ENCODE measurements at places on chromosomes 2 and 18.

DNA sequence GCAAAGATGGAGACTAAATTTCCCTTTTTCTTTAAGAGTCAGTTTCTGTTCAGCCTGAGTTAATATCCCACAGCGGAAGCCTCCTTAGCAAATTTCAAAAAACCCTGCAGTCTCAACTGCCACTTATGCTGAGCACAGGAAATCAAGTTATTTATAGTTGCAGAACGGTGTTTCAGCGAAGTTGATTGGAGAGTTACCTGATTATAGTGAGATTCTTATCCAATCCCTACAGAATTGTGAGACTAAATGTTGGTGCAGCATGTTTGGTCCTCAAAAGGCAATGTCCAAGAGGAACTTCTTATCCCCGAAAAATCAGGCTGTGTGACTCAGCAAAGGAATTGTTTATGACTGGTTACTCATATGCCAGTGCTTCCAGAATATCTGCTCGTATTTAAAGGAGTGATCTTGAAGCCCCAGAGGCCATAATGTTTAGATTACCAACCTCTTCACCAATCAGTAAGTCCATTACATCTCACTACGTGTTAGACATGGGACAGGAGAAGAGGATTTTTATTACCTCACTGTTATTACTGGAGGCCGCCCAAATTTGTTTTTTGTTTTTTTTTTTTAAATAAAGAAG, 67.9 kb downstream of the LRRFIP1 start:
- no peak for DNase-seq

DNA sequence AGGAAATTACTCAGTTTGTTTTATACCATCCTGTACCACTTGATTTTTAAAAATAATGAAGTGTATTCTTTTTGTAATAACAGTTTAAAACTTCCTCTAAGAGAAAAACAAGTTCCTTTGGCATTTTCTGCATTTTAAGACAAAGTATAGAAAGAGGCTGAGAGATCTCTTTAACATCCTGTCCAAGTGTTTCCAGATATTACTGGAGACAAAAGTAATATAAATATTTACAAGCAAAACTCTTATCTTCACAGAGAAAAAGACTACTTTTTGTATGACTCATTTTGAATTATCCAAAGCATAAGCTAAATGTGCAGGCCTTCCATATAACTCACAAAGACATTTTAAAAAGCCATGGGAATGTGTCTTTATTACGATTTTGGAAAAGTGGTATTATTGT, 221.1 kb downstream of the RDH14 start:
- DNase-seq, result no peak

DNA sequence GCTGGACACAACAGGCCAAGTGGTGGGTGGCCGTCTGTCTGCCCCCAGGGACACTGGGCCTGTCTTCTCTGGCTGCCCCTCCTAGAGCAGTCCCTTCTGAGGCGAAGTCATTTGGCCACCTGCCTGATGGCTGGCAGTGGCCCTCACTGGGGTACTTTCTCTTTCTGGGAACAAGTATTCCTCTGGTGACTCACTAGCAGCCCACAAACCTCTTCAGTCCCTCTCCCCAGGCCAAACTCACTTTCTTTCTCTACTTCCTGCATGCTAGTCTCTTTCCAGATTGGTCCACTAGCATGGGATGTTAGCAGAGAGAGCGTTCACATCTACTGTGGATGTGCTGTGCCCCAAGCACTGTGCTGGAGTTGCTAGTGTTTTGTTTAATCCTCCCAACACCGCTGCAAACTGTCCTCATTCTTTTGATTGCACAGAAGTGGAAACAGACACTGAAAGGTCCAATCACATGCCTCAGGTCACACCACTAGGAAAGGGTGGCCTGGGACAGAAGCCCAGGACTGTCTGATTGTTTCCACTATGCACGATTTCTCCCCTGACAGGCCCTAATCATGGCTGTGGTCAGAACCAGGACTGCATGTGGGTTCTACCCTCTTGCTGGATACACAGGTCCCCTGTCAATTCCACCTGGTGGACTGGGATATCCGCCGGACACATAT, 5.2 kb downstream of the DYSF start:
- no peak for DNase-seq

- no peak for DNase-seq
These were observed 141.1 kb downstream of the ATP9B start for GRCh38 chr18:79210002-79210910.

- DNase-seq, result no peak
These were observed 149.2 kb upstream of the REG3G start for GRCh38 chr2:78876316-78876688.

DNA sequence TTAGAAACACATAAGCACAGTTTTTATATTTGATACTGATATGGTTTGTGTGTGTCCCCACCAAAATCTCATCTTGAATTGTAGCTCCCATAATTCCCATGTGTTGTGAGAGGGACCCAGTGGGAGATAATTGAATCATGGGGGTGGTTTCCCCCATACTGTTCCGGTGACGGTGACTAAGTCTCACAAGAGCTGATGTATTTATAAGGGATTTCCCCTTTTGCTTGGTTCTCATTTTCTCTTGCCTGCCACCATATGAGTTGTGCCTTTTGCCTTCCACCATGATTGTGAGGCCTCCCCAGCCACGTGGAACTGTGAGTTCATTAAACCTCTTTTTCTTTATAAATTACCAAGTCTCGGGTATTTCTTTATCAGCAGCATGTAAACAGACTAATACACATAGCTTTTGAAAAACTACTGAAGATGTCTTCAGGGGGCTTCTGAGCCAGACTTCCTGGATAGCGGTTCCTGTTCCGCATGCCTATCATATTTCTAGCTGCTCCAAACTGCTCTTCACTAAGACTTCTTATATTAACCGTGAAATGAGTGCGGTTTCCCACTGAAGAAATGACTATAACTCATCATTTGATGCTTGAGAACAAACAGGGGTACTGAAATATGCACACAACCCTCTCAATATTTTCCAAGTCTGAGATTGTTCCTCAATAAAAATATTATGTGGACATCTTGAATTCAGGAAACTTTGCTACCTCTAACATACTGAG, 75.8 kb downstream of the SPHKAP start:
- no peak for DNase-seq

- no peak for DNase-seq
These were observed 10.0 kb downstream of the RDH14 start for GRCh38 chr2:18550433-18550832.

DNA sequence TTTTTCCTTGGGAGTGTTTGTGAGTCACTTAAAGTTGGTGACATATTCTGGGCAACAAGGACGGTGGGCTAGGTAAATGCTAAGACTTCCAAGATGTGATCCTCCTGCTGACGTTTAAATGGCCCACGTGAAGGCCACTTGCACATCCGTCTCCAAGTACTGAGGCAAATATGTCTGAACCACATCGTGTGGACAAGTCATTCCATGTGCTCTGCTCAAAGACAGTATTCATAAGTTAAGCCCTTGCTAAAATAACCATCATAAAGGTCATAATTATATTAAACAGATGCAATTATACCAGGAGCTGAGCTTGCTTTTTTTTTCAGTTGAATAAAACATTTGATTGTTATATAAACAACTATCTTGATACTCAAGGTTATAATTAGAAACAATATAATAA, 44.8 kb downstream of the SPP2 start:
- DNase-seq, result no peak

- no peak for DNase-seq
These were observed 268.6 kb downstream of the FIGN start for GRCh38 chr2:163467251-163467630.

- no peak for DNase-seq
These were observed 1101.3 kb downstream of the LRP1B start for GRCh38 chr2:141029428-141030078.

DNA sequence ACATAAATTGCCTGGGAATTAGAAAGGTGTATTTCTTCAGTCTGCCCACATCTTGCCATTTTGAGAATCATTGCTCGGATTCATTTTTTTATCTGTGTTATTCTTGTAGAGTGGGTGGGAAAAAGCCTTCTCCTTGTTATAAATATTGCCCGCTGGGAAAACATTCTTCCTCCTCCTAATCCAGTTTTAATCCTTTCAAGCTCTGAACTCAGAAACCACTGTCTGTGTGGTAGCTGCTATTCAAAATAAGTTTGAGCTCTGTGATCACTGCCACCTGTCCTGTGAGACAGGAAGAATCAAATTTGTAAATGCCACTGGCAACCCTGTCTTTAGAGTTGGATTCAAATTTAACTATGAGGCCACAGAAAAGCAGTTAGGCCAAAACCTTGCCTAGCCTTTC, 1875.2 kb upstream of the PIK3C3 start:
- no peak for DNase-seq

- no peak for DNase-seq
These were observed 23.4 kb downstream of the CHCHD5 start for GRCh38 chr2:112607680-112608438.

DNA sequence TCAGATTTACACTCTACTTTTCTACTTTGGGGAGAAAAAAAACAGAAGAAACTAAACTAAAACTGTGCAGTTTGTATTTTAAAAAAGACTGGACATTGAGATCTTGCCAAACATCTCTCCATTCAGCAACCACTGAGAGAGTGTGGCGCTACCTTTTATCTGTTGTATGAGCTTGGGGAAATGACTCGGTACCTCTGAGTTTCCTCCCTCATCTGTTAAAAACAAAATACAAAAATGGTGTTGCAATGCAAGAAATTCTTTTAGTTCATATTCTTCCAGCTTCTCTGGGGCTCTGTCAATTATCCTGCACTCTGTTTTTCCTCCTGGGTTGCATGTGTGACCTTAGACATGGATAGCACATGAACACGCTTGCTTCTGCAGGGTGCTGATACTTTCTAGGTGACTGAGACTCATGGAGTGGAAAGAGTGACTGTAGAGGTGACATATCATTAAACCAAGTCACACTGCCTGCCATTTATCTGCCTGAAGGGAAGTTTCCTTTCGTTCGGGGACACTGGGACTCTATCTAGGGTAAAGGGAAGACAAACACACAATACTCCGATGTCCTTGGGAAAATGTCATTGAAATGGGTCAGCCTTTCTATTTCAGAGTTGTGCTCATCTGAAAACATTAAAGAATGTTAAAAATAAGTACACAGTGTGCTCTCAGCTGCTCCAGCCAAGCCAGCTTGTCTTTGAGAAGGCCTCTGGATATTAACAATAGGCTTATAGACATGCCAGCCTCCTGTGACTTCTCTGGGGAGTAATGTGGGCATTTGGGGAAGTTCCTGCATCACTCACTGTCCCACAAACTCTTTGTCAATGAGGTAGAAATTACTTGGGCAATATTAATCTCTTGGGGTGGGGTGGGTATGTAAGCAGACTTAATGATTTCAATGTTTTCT, 91.4 kb downstream of the TRIB2 start:
- no peak for DNase-seq

DNA sequence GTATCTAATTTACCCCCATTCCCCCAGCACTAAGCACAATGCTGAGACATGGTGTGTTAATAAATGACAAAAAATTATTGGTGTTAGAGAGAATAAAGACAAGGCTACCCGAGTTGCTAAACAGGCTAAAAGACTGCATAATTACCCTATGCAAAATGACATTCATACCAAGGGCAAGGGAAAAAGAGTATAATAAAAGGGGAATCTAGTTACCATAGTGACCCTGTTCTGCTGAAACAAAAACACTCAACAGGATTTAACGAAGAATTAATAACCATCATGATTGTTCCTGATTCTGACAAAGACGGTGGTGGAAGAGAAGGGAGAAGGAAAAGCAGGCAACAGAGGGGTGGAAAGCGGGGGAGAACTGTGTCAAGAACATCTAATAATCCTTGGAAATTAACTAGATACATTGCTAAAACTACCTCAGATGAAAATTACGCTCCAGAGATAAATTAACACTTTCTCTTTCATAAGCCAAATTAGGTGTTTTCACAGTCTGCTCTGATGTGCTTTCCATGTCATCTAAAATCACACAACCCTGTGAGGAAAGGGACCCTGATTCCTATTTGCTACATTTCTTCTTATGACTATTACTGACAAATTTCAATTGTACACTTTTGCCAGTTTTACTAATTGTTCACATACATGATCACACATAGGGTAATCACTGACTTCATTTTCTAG, 25.5 kb downstream of the TTR start:
- no peak for DNase-seq

DNA sequence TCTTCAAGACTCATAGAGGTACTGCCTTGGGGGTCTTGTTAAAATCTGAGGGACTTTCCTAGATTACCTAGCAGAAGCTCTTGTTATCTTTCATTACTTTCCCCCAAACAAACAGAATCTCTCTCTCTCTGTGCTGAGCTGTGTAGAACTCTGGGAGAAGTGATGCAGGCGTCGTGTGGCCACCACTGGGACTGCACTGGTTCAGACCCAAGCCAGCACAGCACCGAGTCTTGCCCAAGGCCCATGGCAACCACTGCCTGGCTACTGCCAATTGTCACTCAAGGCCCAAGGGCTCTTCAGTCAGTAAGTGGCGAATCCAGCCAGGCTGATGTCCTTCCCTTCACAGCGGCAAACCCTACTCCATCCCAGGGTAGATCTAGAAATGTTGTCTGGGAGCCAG, 28.6 kb downstream of the PPP1R1C start:
- no peak for DNase-seq

DNA sequence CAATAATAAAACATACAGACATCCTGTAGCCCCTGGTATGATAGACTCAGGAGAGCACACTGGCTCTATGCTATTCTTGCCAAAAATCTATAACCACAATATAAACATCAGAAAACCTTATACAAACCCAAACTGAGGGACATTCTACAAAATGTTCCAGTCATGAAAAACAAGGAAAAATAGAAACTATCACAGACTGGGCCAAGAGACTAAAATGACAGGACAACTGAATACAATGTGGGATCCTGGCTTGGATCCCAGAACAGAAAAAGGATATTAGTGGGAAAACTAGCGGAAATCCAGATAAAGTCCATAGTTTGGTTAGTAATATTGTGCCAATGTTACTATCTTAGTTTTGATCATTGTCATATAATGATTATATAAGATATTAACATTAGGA, 29.6 kb upstream of the EPAS1 start:
- DNase-seq, result no peak

GRCh38 chr2:205989271-205990071, 96.5 kb downstream of the INO80D start:
- DNase-seq, result no peak

GRCh38 chr18:79588636-79589481, 90.7 kb upstream of the CTDP1 start:
- no peak for DNase-seq

GRCh38 chr18:36814994-36815393, 13.8 kb downstream of the TPGS2 start:
- no peak for DNase-seq

GRCh38 chr2:73289304-73289703, 4.0 kb downstream of the EGR4 start:
- no peak for DNase-seq

- no peak for DNase-seq
These were observed 13.5 kb upstream of the GPR39 start for GRCh38 chr2:132403146-132403545.

DNA sequence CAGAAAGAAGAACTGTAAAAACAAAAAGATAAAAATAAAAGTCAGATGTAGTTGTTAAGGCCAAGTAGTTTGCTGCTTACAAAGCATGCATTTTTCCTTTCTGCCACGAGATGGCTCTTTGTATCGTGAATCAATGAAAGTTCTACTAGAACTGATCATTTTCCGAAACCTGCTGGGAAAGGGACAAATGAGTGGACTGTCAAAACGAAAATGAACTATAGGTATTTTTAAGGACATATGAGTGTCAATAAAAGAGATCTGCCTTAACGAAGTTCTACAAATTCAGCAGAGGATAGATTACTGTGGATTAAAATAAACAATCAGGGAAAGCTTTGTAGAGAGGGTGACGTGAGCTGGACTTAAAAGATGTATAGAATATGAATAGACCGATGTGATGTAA, 15.0 kb upstream of the ELOA2 start:
- peak; percentile 42 for DNase-seq

- no peak for DNase-seq
These were observed 12.5 kb upstream of the ARMC9 start for GRCh38 chr2:231185886-231186285.
